ENCODE measurements at places on chromosomes 13 and 19. TPM values are rescaled to one million over a fixed set of nuclear protein-coding genes. Genes with fewer than 3 reads are reported as not detected.

GRCh38 chr19:16139752-16140151 lies 3.7 kb upstream of the HSH2D start:
- DNase-seq, result no peak

DNA sequence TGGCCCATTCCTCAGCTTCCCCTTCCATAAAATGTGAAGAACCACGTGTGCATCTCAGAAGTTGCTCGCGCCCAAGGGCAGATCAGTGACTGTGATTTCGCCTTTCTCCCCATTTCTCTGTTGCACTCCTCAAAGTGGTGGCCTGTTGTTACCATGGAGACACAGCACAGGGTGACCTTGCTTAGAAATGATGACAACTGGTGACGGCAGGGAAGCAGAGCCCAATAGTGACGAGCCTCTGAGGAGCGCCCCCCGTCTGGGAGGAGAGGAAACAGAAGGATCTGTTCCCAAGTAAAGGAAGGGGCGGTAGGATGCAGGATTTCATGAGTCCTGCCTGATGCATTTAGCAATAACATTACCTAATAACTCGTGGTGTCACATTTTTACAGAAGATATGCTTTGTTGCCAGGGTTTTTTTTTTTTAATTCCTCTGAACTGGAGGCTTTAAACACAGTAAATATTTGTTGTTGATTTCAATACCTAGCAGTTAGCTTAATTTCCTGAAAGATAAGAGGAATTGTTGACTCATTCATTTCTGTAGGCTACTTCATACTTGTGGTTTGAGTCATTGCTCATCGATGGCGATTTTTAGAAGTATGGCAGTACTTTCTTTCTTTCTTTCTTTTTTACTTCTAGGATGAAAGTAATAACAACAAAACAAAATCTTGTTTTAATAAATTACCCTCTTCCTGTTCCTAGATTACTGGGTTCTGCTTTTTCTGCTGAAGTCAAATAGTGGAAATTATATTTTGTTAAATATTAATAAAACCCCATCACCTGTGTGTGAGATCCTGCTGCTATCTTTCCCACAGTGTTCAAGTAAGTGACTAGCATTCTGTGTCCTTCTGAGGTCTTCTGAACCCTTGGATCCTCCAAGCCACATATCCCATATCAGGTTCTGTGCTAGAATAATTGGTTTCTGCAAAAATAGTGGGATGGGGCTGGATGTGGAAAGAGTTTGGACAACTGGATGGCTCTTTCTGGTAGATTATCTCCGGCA lies 36.0 kb downstream of the MBNL2 start:
- no peak for DNase-seq

Gene XAB2
- total RNA-seq, result 46.6 TPM

GRCh38 chr19:35021016-35021415 lies 9.3 kb upstream of the SCN1B start:
- no peak for DNase-seq

Gene MCF2L
- 30.9 TPM for total RNA-seq

DNA sequence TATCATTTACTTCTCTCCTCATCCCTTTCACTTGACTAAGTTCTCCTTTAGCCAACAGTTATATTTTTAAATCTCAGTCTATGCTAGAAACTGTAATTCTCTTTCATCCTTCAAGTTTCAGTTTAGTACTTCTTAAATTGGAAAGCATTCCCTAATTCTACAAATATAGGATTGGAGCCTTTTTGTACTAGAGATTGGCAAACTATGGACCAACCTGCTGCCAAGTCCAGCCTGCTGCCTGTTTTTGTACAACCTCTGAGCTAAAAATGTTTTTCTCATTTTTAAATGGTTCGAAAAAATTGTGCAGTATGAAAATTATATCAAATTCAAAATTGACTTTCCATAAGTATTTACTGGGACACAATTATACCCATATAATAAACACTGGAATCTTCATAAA lies 1381.5 kb upstream of the SPRY2 start:
- DNase-seq, result no peak

DNA sequence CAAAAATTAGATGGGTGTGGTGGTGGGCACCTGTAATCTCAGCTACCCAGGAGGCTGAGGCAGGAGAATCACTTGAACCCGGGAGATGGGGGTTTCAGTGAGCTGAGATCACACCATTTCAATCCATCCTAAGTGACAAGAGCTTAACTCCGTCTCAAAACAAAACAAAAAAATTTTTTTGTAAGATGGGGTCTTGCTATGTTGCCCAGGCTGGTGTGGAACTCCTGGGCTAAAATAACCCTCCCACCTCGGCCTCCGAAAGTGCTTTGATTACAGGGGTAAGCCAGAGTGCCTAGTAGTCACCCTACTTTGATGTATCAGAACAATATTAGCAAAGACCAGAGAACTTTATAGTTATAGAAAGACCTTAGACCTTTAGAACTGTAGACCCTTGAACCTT lies 7.9 kb downstream of the SPTBN4 start:
- DNase-seq, result no peak

- no peak for DNase-seq
Observed at GRCh38 chr13:96041326-96042110, 11.7 kb downstream of the UGGT2 start.

DNA sequence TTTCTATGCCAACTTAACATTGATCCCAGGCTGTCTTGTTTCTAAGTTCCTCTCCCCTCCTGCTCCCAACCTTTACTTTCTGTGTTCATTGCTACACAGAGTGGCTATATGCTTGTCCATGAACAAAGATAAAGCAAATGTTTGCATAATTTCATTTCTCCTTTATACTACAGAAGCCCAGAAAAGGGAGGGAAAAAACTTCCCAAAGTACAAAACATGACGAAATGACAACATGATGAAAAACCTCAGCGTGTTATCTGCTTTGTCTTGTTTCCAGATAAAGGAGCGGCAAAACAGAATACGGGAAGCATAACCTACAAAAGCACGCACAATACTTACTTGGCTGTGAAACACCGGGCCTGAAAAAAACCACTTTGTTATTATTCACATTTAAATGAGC lies 336.8 kb downstream of the DNAJC15 start:
- DNase-seq, result no peak

Gene ZNF564
- 23.6 TPM for total RNA-seq

DNA sequence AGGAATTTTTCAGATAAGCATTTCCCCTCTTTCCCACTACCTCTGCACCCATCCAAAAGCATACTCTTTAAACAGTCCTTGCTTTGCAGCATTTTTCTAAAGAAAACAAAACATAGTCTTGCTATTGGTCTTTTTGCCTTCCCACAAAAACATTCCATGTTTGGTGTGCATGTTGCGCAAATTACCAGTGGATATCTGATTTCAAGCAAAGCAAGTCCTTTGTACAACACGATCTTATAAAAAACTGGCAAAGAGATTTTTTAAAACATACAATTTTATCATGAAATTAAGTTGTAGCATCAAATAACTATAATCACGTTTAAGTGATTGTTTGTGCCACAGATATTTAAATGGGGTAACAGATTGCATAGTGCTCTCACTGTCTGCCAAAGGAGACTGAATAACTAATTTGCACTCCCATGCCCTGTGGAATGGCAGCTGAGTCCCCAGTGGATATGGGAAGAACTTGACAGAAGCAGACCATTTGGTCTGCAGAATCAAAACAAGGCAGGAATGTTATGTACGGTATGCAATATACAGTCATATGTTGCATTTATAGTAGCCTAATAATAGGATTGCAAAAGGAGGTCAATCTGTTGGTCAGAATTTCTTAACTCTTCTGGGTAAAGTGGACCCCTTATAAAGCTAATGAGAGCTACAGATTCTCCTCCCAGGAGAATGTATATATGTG lies 285.7 kb downstream of the TBC1D4 start:
- DNase-seq, result no peak

Gene MAP2K2
- total RNA-seq, result 161 TPM

GRCh38 chr13:26348966-26349365 lies 95.0 kb downstream of the CDK8 start:
- no peak for DNase-seq

Gene PSG7
- not detected for total RNA-seq

DNA sequence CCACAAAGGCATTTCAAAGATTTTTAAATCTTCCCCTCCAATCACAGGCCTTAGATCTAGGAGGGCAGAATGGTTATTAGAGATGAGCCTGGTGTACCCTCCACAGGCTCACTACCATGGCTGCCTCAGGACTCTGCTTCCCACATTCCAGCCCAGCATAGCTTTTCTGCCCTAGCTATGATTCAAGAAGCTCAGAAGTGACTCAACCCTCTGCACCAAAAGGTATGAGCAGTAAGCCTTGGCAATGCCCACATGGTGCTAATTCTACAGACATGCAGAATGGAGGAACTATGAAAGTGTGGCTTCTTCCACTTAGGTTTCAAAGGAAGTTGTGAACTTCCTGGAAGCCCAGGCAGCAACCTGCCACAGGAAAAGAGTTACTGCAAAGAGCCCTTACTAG lies 786.2 kb downstream of the SLITRK6 start:
- DNase-seq, result no peak

DNA sequence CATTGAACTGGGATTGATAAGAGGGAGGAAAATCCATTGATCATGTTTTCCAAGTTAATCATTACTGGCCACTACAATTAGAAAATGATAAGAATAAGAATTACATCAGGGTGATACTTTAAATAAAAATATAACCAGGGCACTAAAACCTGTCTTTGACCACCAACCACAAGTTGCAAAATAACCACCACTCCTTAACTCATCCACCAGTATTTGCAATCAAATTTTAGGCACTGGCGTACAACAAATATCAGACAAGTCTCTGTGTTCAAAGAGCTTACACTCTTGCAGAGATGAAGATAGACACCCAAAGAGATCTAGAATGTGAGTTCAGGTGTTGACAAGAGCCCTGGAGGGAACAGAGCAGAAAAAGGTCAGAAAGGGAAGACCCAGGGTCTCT lies 514 bp downstream of the CEACAM3 start:
- no peak for DNase-seq

DNA sequence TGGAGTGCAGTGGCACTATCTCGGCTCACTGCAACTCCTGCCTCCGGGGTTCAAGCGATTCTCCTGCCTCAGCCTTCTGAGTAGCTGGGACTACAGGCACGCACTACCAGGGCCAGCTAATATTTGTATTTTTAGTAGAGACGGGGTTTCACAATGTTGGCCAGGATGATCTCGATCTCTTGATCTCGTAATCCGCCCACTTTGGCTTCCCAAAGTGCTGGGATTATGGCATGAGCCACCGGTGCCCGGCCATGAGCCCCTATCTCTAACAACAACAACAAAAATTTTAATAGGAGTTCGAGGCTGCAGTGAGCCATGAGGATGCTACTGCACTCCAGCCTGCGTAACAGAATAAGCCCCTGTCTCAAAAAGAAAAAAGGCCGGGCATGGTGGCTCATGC lies 5.0 kb downstream of the AP1M2 start:
- DNase-seq, result no peak

Gene TNFRSF19
- total RNA-seq, result 43.5 TPM
